ENCODE measurements at places on chromosomes 6 and 20. TPM values are rescaled to one million over a fixed set of nuclear protein-coding genes. Genes with fewer than 3 reads are reported as not detected.

The OPRL1 gene
- total RNA-seq: 1.4 TPM

The RIPK1 gene
- total RNA-seq: 21.7 TPM

The OR2H2 gene
- not detected for total RNA-seq

The TTBK1 gene
- under 0.01 TPM for total RNA-seq

The CD24 gene
- total RNA-seq: 0.26 TPM

The B3GAT2 gene
- total RNA-seq: not detected

The TNXB gene
- total RNA-seq: 33.9 TPM

The TREM1 gene
- 0.66 TPM for total RNA-seq

The RIOK1 gene
- total RNA-seq: 17.0 TPM

The ZNF133 gene
- total RNA-seq: 16.9 TPM

The DUSP15 gene
- total RNA-seq: 2.5 TPM

The MYCT1 gene
- total RNA-seq: 3.7 TPM

The OR12D2 gene
- not detected for total RNA-seq

The HSPA12B gene
- total RNA-seq: 0.31 TPM

The MICA gene
- total RNA-seq: 18.3 TPM

The WFDC13 gene
- total RNA-seq: not detected

The WDR27 gene
- total RNA-seq: 11.6 TPM

The WFDC12 gene
- total RNA-seq: not detected

The PTPN1 gene
- total RNA-seq: 24.0 TPM

The EEF1A1 gene
- total RNA-seq: 23,375 TPM

The COL11A2 gene
- total RNA-seq: 0.13 TPM

The FAM184A gene
- 1.2 TPM for total RNA-seq

The RIPPLY2 gene
- total RNA-seq: not detected

The CCR6 gene
- total RNA-seq: not detected

The TMEM74B gene
- total RNA-seq: not detected

The ID4 gene
- 40.4 TPM for total RNA-seq

The LIME1 gene
- 2.1 TPM for total RNA-seq

The IL17A gene
- total RNA-seq: not detected

The GSTA3 gene
- 0.19 TPM for total RNA-seq

The DOK5 gene
- total RNA-seq: 99.6 TPM

The SLC17A3 gene
- not detected for total RNA-seq

The TSPO2 gene
- total RNA-seq: not detected

The GPX5 gene
- total RNA-seq: not detected

The BMP5 gene
- total RNA-seq: not detected

The GATA5 gene
- 1.3 TPM for total RNA-seq

The BNIP5 gene
- not detected for total RNA-seq

The PM20D2 gene
- total RNA-seq: 4.5 TPM

The TRIM31 gene
- total RNA-seq: not detected

The OR14J1 gene
- total RNA-seq: not detected

The KHDC1 gene
- 2.0 TPM for total RNA-seq

The TMEM14C gene
- total RNA-seq: 99.3 TPM

The RAET1L gene
- not detected for total RNA-seq

The WFDC2 gene
- total RNA-seq: not detected

The MEP1A gene
- not detected for total RNA-seq

The ULBP1 gene
- under 0.01 TPM for total RNA-seq

The FOXS1 gene
- 15.7 TPM for total RNA-seq

The TAP1 gene
- 35.9 TPM for total RNA-seq

The UNC5CL gene
- total RNA-seq: under 0.01 TPM

The PSORS1C2 gene
- not detected for total RNA-seq

The ERVFRD-1 gene
- not detected for total RNA-seq

The IPCEF1 gene
- 0.12 TPM for total RNA-seq

The CARMIL1 gene
- 28.3 TPM for total RNA-seq
